ENCODE measurements at places on chromosomes 2 and 18.

GRCh38 chr2:66530651-66531050 lies 95.7 kb downstream of the MEIS1 start:
- DNase-seq: no peak

GRCh38 chr2:3379339-3379646 lies 201 bp upstream of the TRAPPC12 start:
- DNase-seq: no peak

- DNase-seq: no peak
Observed at GRCh38 chr2:6845312-6845711, 20.4 kb downstream of the CMPK2 start.

DNA sequence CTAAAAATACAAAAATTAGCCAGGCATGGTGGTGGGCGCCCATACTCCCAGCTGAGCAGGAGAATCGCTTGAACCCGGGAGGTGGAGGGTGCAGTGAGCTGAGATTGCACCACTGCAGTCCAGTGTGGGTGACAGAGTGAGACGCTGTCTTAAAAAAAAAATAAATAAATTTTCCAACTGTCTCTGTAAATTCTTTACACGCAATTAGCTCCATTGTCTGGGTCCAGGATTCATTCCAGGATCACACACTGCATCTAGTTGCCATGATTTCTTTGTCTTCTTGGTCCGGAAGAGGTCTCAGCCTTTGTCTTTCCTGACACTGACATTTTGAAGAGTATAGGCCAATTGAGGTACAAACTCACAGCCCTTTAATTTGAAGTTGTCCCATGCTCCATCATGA lies 167.6 kb upstream of the NYAP2 start:
- DNase-seq: no peak

DNA sequence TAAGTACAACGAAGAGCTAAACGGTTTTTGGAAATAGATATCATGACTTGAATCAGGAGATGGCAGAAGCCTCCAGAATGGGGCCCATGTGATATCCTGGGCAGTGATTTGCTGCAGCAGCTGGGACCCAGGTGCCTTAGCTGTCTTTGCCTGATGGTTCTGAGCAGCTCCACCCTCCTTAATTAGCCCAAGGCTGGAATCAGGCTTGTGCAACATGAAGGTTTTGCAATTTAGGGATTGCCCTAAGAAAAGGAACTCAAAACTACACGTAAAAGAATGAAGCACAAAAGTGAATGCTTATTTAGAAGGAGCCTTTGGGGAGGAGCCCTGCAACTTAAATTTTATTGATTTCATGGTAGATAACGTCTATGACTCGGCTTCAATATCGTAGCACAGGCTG lies 17.3 kb upstream of the CNDP2 start:
- DNase-seq: no peak

- no peak for DNase-seq
Observed at GRCh38 chr2:205462681-205463345, 219.5 kb upstream of the NRP2 start.

DNA sequence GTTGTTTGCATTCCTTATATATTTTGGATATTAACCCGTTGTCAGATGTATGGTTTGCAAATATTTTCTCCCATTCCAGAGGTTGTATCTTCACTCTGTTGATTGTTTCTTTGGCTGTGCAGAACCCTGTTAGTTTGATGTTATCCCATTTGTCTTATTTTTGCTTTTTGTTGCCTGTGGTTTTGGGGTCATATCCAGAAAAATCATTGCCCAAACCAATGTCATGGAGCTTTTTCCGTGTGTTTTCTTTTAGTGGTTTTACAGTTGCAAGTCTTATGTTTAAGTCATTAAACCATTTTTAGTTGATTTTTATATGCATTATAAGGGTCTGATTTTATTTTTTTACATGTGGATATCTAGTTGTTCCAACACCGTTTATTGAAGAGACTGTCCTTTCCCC lies 35.8 kb downstream of the PPIG start:
- no peak for DNase-seq

GRCh38 chr2:240437551-240437860 lies 2.0 kb downstream of the GPC1 start:
- no peak for DNase-seq

DNA sequence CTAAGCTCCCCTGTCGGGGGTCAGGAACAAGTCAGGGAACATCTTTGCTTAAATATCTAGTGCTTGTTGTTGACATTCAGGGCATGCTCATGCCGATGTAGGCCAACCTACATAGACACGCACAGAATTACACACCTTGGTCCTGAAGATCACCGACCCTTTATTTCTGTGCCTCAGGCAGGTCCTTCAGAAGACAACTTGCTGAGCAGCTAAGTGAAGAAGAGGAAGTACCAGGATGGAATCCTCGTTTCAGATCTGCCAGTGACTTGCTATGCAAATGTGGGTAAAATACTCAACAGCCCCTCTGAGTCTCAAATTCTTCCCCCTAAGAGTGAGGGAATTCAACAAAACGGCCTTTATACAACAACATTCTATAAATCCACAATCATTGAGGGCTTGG lies 494.7 kb downstream of the BCL11A start:
- no peak for DNase-seq

- DNase-seq: no peak
Observed at GRCh38 chr18:3594760-3595368, 144.9 kb downstream of the TGIF1 start.

DNA sequence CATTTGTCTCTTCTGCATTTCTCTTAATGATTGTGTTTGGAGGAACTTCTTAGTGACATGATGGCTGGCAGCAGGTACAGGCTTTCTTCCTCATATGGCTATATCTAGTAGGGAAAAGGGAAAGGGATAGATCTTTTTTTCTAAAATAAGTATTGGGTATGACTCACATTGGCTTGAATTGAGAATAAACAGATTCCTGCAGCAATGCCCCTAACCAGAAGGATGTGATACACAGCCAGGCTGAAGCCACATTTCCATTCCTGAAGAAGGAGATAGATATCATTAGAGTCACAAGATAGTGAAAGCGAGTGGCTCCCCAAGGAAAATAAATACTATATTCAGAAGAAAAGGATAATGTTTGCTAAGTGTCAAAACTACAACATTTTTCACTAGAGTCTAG lies 61.1 kb downstream of the VWC2L start:
- no peak for DNase-seq

DNA sequence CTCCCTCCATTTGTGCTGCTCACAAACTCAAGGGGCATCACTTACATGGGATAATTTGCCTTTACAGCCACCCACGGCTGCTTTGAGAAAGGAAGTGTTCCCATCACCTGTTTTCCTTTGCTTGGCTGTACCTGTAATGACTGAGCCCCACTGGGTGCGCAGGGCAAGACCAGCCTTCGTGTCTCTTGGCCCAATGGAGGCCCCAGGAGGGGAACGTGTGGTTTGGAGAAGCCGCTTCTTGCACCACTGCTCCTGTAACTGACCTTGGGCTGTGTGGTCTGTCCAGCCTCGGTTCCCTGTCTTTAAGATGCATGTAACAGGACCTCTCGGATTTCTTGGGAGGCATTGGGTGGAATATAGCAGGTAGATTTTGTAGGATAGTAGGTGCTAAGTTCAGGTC lies 41.1 kb downstream of the LDLRAD4 start:
- DNase-seq: no peak

GRCh38 chr2:35443087-35443486 lies 912.5 kb upstream of the CRIM1 start:
- DNase-seq: no peak

DNA sequence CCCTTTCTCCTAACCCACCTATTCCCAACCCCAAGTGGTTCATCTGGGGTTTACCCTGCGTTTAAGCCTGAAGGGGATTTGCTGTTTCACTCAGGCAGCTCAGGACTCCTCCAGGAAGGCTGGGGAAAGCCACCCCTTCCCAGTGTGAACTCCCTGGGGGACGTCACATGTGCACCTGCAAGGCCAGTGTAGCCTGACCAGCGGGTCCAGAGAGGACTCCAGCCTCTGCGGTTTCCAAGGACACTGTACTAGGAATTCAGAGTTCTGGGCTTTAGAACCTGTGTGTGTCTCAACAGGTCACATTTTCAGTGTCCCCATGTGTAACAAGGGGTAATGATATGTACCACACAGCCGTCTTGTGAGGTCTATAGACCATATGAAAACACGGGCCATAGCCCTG lies 17.9 kb downstream of the EHD3 start:
- DNase-seq: no peak

DNA sequence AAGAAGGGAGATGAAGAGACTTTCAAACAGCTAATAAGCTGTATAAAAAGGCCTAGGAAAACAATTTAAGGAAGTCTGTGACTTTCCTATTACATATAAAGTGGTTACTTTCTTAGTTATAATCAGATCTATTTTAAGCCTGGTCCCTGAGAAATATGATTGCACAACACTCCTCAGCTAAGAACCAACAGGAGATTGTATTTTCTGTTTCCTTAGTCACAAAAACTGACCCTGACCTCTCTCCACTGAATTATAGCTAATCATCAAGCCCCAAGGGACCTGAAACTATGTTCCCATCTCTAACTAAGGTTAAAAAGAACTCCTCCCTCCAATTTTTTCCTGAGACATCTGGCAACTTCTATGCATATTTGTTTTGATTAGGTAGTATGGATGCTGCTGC lies 106.9 kb downstream of the ROCK1 start:
- DNase-seq: no peak

DNA sequence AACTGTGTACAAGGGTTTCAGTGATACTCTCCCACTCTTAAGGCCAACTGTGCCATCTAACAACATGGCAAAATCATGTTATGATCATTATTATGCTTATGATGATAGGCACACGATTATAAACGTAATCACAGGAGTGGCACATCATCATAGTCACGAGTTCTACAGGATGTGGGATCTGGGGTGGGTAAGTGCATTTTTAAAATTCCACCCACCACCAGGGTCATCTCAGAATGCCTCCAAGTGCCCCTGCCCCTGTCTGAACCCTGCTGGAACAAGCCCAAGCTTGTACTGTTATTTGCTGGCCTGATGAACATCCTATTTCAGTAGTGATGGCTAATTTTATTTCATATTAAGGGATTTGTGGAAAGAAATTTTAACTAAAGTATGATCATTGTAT lies 117.8 kb downstream of the PTPRM start:
- no peak for DNase-seq

GRCh38 chr2:23601301-23601965 lies 216.5 kb downstream of the KLHL29 start:
- no peak for DNase-seq

DNA sequence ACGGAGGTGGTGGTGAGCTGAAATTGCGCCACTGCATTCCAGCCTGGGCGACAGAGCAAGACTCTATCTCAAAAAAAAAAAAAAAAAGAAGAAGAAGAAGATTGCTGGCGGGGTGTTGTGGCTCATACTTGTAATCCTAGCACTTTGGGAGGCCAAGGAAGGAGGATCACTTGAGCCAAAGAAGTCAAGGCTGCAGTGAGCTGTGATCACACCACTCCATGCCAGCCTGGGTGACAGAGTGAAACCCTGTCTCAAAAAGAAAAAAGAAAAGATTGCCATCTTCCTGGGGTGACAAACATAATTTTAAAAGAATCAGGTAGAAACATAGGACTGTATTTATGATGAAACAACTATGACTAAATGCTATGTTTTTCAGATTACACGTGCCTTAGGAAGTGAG lies 55.1 kb upstream of the EML4 start:
- DNase-seq: no peak

GRCh38 chr18:59664329-59664728 lies 32.9 kb downstream of the CCBE1 start:
- no peak for DNase-seq

- no peak for DNase-seq
Observed at GRCh38 chr18:45910405-45911023, 56.6 kb downstream of the EPG5 start.

GRCh38 chr2:171289991-171290390 lies 129.3 kb upstream of the TLK1 start:
- no peak for DNase-seq

- DNase-seq: no peak
Observed at GRCh38 chr2:101012054-101012705, 10.1 kb downstream of the RPL31 start.

DNA sequence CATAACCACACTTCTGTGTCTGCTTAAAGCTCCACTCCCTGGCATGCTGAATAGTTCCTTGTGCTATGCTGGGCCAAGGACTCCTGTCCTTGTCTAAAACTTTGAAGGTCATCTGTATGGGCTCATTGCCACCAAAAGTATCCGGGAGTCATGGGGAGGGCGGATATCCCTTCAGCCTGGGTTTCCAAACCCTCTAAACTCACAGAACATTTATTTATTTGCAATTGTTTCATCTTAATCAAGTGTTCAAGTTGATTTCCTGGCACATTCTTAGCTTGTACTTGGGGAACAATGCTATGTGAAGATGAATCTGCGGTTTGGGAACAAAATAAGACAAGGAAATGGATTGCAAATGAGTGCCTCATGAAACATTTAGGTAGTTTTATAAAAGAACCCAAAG lies 1.8 kb downstream of the NOSTRIN start:
- no peak for DNase-seq

DNA sequence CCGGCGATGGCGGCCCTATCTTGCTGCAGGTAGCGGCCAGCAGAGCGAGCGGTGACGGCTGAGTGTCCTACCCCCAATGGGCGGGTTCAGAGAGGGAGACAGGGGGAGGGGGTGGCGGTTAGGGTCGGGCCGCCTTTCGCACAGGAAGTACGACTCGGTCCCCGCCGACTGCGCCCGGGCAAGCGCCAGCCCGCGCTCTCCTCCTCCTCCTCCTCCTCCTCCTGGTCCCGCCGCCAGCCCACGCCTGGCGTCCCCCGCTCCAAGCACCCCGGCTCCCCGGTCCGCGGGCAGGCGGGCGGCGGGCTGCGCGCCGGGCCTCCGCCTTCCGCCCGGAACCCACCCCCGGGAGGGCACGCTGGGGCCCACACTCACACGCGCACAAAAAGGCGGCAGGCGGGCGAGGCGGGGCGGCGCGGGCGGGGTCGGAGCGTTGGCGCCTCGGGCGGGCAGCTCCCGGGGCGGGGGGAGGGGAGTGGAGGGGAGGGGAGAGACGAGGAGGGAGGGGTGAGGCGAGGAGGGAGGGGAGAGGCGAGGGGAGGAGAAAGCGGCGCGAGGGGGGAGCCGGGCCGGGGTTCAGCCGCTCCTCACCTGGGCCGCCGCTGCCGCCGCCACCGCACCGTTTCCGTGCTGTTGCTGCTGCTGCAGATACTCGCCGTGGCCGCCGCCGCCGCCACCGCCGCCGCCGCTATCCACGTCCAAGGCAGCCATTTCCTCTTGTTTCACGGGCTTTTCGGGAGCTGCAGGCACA lies 1.2 kb downstream of the SP3 start:
- DNase-seq: peak; percentile 28

GRCh38 chr2:62231541-62231940 lies 35.6 kb downstream of the B3GNT2 start:
- DNase-seq: no peak

GRCh38 chr2:161115605-161116380 lies 44.4 kb upstream of the TANK start:
- no peak for DNase-seq
